Heart left ventricle (tissue), 16 donors: ENCODE measurements at places on chromosomes 3 and 15. TPM values are rescaled to one million over a fixed set of nuclear protein-coding genes. Genes with fewer than 3 reads are reported as not detected.
A peak's percentile ranks its signal among the peaks of the same experiment; 100 is the strongest.

DNA sequence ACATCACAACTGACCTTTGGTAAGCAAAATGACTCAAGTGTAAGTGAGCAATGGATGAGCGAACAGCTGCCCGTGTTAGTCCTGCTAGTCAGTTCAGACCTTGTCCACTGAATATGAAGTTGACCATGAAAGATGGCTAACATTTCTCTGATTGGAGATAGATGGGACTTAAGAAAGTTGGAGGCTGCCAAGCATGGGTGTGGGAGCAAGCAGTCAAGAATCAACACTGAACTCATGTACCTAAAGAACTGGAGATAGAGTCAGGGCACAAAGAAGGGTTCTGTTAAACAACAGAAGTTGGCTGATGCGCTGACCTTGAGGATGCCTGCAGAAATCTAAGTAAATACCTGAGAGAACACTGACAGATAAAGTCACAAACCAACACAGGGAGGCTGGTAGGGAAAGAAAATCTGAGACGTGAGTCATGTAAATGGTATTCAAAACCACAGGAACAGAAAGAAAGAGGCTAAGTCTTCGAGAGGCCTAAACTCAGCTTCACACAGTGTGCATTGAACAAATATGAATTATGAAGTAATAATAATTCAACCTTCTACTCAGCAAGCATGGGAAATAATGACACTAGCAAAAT, 30.7 kb upstream of the ANPEP start:
- no peak overlapping the region for H3K27ac ChIP-seq
- H3K4me1 ChIP-seq = no peaks in the 10 kb centered on the region
- no peaks in the 10 kb centered on the region for H3K27me3 ChIP-seq
- no peak overlapping the region for H3K4me3 ChIP-seq
- H3K36me3 ChIP-seq = peaks cover 13% of the 10 kb centered on the region
- no peak for DNase-seq

GRCh38 chr3:133833267-133833666, 27.7 kb downstream of the SRPRB start:
- no peak overlapping the region for H3K4me3 ChIP-seq
- peaks cover 4% of the 10 kb centered on the region for H3K36me3 ChIP-seq
- H3K4me1 ChIP-seq = peaks cover 7% of the 10 kb centered on the region

- peaks cover 3% of the 10 kb centered on the region for H3K4me1 ChIP-seq
- H3K36me3 ChIP-seq = no peaks in the 10 kb centered on the region
- DNase-seq = no peak
- no peak overlapping the region for H3K27ac ChIP-seq
- no peak overlapping the region for H3K4me3 ChIP-seq
These were observed 67.7 kb upstream of the ROPN1 start for GRCh38 chr3:124059580-124059979.

Gene GASK1A
- total RNA-seq = 0.51 TPM

GRCh38 chr15:73679964-73680363, 4.2 kb upstream of the CD276 start:
- no peak for DNase-seq
- H3K27ac ChIP-seq = no peak overlapping the region
- H3K4me3 ChIP-seq = no peak overlapping the region
- H3K4me1 ChIP-seq = no peaks in the 10 kb centered on the region
- H3K36me3 ChIP-seq = no peaks in the 10 kb centered on the region

- no peak for DNase-seq
- no peak overlapping the region for H3K4me3 ChIP-seq
- H3K4me1 ChIP-seq = no peaks in the 10 kb centered on the region
- no peaks in the 10 kb centered on the region for H3K27me3 ChIP-seq
These were observed 10.6 kb downstream of the ARHGEF26 start for GRCh38 chr3:154131830-154132229.

Gene HTR3E
- total RNA-seq = not detected

Gene SCAANT1
- not detected for total RNA-seq

GRCh38 chr15:35330916-35331315, 215.0 kb downstream of the DPH6 start:
- H3K4me1 ChIP-seq = no peaks in the 10 kb centered on the region
- H3K4me3 ChIP-seq = no peak overlapping the region
- no peak overlapping the region for H3K27ac ChIP-seq
- H3K27me3 ChIP-seq = no peaks in the 10 kb centered on the region

Gene HRH1
- 0.75 TPM for total RNA-seq

Gene SLC28A1
- 2.9 TPM for total RNA-seq

DNA sequence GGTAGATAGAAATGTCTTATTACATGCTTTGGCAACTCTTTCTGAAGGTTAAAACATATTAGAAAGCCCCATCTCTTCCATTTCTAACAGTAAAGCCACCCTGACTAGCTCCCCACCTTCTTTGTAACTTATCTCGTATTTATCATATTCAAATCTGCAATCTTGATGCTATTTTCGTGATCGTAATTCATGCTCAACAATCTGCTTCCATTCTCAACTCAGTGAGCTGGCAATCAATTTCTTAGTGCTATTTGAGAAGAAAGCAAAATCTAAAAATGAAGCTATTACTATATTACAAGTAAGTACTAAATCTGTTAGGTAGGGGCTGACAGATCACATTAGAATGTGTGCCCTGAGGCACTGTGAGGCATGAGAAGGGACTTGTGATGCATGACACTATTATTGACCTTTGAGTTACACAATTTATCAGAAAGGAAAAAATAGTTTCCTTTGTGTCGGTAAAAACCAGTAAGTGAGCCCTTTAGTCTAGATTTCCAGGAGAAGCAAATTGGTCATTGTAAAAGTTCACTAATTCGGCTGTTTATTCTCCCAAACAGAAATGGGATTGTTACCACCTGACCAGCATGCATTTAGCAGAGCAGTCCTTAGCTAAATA, 379.7 kb upstream of the CNTN6 start:
- H3K36me3 ChIP-seq = no peaks in the 10 kb centered on the region
- no peaks in the 10 kb centered on the region for H3K27me3 ChIP-seq
- no peak overlapping the region for H3K27ac ChIP-seq
- DNase-seq = no peak

Gene SNX1
- 117 TPM for total RNA-seq

DNA sequence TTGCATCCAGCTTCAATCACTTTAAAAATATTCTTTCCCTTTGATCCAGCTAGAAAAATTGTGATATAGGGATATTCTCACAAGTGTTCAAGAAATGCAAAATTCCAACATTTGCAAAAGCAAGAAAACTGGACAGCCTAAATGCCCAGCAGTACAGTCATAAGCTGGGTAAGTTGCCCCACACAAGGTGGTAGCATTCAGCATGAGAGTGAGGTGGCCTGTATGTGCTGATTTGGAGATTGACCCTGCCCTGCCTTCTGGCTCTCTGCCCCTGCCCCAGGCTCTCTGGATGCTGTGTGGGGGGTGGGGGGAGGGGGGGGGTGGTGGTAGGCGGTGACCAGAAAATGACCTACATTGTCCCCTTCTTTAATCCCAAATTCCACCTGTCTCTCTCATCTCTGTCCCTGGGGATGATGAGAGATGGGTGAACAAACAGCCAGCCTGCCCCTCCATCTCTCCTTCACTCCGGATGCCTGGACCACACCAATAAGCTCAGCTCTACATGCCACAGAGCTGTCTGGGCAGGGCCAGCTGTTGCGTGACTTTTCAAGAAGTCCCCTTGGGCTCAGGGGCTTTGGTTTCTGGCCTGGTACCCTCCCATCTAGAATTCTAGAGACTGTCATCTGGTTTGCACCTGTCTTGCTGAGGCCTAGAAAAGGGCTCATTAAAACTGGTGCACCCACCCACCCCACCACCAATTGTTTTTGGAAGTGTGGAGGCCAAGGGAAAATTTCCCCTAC, 42.2 kb downstream of the SLC28A1 start:
- DNase-seq = no peak
- no peaks in the 10 kb centered on the region for H3K27me3 ChIP-seq
- H3K36me3 ChIP-seq = no peaks in the 10 kb centered on the region
- H3K4me1 ChIP-seq = peaks cover 4% of the 10 kb centered on the region

GRCh38 chr3:69987833-69988232, 11.7 kb upstream of the SAMMSON start:
- no peaks in the 10 kb centered on the region for H3K36me3 ChIP-seq
- H3K27ac ChIP-seq = no peak overlapping the region
- H3K4me3 ChIP-seq = no peak overlapping the region
- no peaks in the 10 kb centered on the region for H3K27me3 ChIP-seq

- no peak for DNase-seq
- H3K27ac ChIP-seq = no peak overlapping the region
- no peaks in the 10 kb centered on the region for H3K36me3 ChIP-seq
- no peak overlapping the region for H3K4me3 ChIP-seq
- H3K4me1 ChIP-seq = no peaks in the 10 kb centered on the region
These were observed 806.6 kb upstream of the LMCD1 start for GRCh38 chr3:7695049-7695448.

DNA sequence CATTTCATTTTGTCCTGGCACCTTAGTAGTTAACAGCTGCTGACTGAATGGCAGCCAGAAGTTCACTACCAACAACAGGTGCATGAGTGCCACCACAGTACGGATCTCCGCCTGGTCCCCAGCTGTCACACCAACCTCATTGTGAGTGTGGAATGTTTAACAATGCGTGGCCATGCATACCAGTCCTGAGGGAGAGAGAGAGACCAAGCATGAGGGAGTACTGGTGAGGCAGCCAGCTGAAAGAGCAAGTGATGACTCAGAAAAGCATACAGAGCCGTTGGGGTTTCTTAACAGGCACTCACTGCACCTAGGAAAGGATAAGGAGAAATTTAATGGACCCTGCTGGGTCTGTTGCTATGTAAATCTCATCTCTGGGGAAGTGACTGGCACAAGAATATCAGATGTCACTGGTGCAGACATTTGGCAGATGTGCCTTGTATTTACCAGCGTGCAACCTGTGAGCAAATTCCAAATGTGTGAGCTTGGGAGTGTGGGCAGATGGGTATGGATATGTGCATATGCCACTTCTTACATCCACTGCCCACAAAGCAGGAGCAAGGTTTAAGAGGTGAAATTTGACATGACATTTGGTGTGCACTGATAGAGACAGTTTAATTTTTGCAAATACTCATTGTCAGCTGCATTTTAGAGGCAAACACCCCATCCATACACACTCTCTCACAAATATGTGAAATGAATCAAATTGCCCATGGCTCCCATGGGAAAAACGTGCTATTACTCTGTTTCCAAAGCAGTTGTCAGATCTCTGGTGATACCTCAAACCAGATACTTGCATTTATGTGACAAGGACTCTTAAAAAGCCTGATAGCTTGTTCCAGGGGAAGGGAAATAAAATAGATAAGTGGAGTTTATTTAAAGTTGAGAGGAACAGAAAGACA, 245.2 kb upstream of the ARPP21 start:
- H3K36me3 ChIP-seq = no peaks in the 10 kb centered on the region
- no peaks in the 10 kb centered on the region for H3K4me1 ChIP-seq
- no peak for DNase-seq
- H3K27ac ChIP-seq = no peak overlapping the region

DNA sequence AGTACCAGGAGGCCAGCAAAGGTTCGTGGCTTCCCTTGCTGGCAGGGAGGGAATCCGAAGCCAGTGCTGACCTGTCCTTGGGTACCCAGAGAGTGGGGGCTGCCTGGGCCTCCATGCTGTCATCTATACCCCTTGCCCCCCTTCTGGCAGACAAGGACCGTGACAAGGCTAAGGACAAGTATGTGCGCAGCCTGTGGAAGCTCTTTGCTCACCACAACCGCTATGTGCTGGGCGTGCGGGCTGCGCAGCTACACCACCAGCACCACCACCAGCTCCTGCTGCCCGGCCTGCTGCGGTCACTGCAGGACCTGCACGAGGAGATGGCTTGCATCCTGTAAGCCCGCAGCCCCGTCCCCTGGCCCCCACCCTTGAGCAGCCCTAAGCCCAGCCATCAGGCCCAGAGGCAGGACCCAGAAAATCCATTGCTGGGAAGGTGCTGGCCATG, 2.8 kb downstream of the FES start:
- H3K27ac ChIP-seq = peak overlapping the region; percentile 94
- no peaks in the 10 kb centered on the region for H3K27me3 ChIP-seq
- peaks cover 59% of the 10 kb centered on the region for H3K4me1 ChIP-seq

DNA sequence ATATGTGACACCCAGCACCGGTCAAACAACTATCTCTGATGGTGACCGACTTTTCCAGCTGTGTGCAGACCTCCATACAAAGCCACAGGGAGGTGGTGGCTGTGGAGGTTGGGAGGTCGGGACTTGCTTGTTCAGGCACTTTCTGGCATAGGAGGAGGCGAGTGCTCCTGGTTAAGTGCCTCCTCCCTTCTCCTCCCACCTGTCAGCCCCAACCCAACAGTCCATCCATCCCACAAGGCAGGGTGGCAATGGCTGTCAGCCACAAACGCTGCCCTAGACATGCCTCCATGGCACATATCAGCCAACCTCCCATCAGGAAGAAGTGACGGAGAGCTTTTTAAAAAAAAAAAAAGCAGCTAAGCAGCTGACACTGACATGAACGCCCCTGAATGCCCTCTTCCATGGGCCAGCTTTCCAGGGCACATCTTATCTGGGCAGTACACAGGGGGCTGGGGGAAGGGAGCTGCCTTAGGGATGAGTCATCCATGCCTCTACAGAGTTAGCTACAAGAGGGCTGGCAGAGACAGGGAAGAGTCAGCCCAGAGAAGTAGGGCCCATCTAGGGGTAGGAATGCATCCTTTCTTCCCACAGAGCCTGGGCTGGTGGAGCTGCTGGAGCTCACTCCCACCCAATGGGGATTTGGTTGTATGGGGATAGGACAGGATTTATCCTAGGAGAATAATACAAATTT, 41.2 kb downstream of the CCDC12 start:
- H3K4me3 ChIP-seq = no peak overlapping the region
- peak overlapping the region; percentile 82 for H3K27ac ChIP-seq
- H3K4me1 ChIP-seq = peaks cover 23% of the 10 kb centered on the region
- no peaks in the 10 kb centered on the region for H3K27me3 ChIP-seq
- peak; percentile 94 for DNase-seq
- H3K36me3 ChIP-seq = no peaks in the 10 kb centered on the region

- DNase-seq = no peak
- H3K36me3 ChIP-seq = no peaks in the 10 kb centered on the region
- H3K4me3 ChIP-seq = no peak overlapping the region
- no peaks in the 10 kb centered on the region for H3K27me3 ChIP-seq
- no peak overlapping the region for H3K27ac ChIP-seq
These were observed 816.6 kb downstream of the EPHA3 start for GRCh38 chr3:89923921-89924610.

- no peaks in the 10 kb centered on the region for H3K27me3 ChIP-seq
- no peak overlapping the region for H3K27ac ChIP-seq
These were observed 3.7 kb downstream of the TLR9 start for GRCh38 chr3:52221563-52222318.

- H3K4me3 ChIP-seq = no peak overlapping the region
- no peaks in the 10 kb centered on the region for H3K36me3 ChIP-seq
- no peaks in the 10 kb centered on the region for H3K4me1 ChIP-seq
- H3K27me3 ChIP-seq = no peaks in the 10 kb centered on the region
- no peak overlapping the region for H3K27ac ChIP-seq
- no peak for DNase-seq
These were observed 65.0 kb downstream of the TRIM69 start for GRCh38 chr15:44801364-44801763.

Gene SEMA3F
- 8.1 TPM for total RNA-seq

Gene CSPG4
- 34.3 TPM for total RNA-seq

DNA sequence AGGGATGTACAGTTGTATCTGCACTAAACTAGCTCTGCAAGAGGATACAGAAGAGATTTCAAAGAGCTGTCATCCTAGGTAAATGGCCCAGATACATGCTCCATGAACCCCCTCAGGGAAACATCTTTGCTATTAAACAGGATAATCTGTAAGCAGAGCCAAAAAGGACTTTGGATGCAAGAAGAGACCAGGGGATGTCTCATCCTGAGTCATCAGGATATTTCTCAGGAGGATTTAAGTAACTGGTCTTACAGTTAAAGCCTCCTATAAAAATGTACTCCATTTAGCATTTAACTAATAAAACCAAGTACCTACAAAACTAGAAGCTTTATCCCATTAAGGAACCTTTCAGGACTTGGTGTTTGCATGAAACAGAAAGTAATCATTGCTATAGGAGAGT, 48.2 kb upstream of the PHLDB2 start:
- H3K27ac ChIP-seq = no peak overlapping the region
- no peaks in the 10 kb centered on the region for H3K36me3 ChIP-seq
- no peak overlapping the region for H3K4me3 ChIP-seq
- no peak for DNase-seq

Gene TMEM207
- total RNA-seq = not detected
